ENCODE measurements at places on chromosomes 3 and 15.
A peak's percentile ranks its signal among the peaks of the same experiment; 100 is the strongest.

GRCh38 chr15:34124651-34125050, 22.8 kb downstream of the PGBD4 start:
- no peak overlapping the region for H3K27ac ChIP-seq
- no peak for DNase-seq
- H3K36me3 ChIP-seq = no peaks in the 10 kb centered on the region
- H3K4me3 ChIP-seq = no peak overlapping the region

GRCh38 chr15:69392352-69392751, 21.8 kb upstream of the KIF23 start:
- peaks cover 7% of the 10 kb centered on the region for H3K4me1 ChIP-seq
- DNase-seq = no peak
- H3K27ac ChIP-seq = no peak overlapping the region
- H3K27me3 ChIP-seq = peaks cover 5% of the 10 kb centered on the region

- H3K27ac ChIP-seq = no peak overlapping the region
- H3K4me1 ChIP-seq = no peaks in the 10 kb centered on the region
- DNase-seq = no peak
- H3K4me3 ChIP-seq = no peak overlapping the region
- H3K36me3 ChIP-seq = peaks cover 8% of the 10 kb centered on the region
- H3K27me3 ChIP-seq = no peaks in the 10 kb centered on the region
Measured at GRCh38 chr3:14490255-14490654, 49.9 kb downstream of the GRIP2 start.

DNA sequence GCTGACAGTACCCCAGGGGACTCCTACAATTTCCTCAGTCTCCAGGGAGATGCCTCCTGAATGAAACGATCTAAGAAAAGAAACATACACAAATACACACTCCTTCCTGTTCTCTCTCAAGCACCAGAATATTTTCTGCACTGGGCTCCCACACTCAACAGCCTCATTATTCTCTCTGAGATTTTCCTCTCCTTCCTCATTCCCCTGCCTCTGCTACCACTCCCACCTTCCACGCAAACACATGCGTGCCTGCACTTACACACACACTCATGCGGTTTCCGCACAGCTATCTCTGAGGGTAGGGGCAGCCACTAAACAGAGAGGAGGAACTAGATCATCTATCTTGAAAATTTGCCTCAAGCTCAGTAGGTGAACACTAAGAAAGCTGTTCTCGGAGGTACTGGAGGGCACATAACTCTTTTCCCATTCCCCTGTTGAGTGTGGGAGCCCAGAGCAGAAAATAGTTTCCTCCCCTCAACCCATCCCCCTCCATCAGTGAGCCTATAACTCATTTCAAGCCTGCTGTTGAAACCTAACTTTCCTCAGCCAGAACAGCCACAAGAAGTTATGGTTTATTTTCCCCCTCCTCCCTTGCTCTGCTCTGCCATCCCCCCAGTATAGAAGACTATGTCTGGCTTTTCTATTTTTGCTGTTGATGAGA, 30.5 kb upstream of the TIPARP start:
- H3K4me1 ChIP-seq = peaks cover 31% of the 10 kb centered on the region
- DNase-seq = peak; percentile 53
- peaks cover 2% of the 10 kb centered on the region for H3K36me3 ChIP-seq
- H3K27me3 ChIP-seq = no peaks in the 10 kb centered on the region

DNA sequence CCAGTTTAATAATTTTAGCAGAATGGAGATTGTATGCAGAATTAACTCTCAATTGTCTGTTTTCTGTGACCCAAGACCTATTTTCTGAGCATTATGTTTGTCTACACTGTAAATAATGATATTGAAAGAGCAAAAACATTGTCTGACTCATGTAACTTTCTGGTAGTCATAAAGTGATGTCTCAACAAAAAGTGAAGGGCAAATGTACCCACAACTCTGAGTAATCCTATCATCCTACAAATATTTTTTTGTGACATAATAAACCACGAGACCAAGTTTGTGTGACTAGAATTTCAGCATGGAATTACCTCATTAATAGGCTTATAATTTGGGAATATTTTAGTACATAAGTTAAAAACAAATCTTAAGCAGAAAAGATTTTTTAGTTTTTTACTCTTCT, 15.4 kb upstream of the ABHD10 start:
- H3K27ac ChIP-seq = no peak overlapping the region
- H3K27me3 ChIP-seq = no peaks in the 10 kb centered on the region
- DNase-seq = no peak
- H3K4me1 ChIP-seq = peaks cover 29% of the 10 kb centered on the region

- no peak overlapping the region for H3K4me3 ChIP-seq
- no peak for DNase-seq
- peaks cover 10% of the 10 kb centered on the region for H3K27me3 ChIP-seq
- H3K36me3 ChIP-seq = no peaks in the 10 kb centered on the region
- H3K4me1 ChIP-seq = no peaks in the 10 kb centered on the region
Measured at GRCh38 chr3:46706771-46707582, 5.8 kb downstream of the TMIE start.

- H3K36me3 ChIP-seq = no peaks in the 10 kb centered on the region
- H3K4me1 ChIP-seq = no peaks in the 10 kb centered on the region
- no peak for DNase-seq
- H3K4me3 ChIP-seq = no peak overlapping the region
Measured at GRCh38 chr15:39491886-39492490, 88.9 kb upstream of the THBS1 start.

- DNase-seq = peak; percentile 93
- no peaks in the 10 kb centered on the region for H3K27me3 ChIP-seq
- peaks cover 10% of the 10 kb centered on the region for H3K4me1 ChIP-seq
- no peak within 1 kb of the TSS for H3K4me3 ChIP-seq
- H3K36me3 ChIP-seq = peaks cover 8% of the 10 kb centered on the region
- H3K27ac ChIP-seq = no peak within 1 kb of the TSS
Measured at GRCh38 chr15:40160689-40161688, at the start of gene BUB1B. Gene BUB1B (plus strand): TSS chr15:40161069. CDS start chr15:40161221, 152 bp downstream.

GRCh38 chr3:194046995-194047645, 88.8 kb upstream of the HES1 start:
- H3K4me1 ChIP-seq = peaks cover 9% of the 10 kb centered on the region
- no peak for DNase-seq
- peaks cover 6% of the 10 kb centered on the region for H3K36me3 ChIP-seq

DNA sequence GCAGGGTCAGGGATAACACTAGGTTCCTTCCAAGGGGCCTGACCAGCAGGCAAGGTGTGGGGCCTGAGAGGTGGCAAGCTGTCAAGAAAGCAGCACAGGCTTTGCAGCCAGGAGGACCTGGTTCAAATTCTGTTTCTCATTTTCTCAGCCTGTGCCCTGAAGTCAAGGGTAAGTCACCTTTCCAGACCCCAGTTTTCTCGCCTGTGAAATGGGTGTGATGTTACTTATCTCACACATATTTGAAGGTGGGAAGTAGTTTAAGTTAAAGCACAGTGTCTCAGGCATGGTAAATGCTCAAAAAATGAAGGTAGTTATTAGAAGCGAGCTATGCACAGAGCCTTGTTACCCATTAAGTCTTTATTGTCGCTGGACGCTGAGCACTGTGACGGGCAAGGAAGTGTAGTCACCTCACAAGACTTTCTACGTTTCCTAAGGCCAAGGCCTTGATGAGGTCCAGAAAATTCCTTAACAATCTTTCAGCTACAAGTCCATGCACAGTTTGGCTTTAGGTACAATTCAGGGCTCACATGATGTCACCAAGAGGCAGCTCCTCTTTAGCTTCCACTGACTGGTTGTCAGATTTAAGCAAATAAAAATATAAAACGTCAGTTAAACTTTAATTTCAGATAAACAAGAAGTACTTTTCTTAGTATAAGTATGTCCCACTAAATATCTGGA, 522.6 kb upstream of the PROK2 start:
- no peak overlapping the region for H3K4me3 ChIP-seq
- no peak for DNase-seq
- H3K27me3 ChIP-seq = no peaks in the 10 kb centered on the region
- H3K36me3 ChIP-seq = peaks cover 2% of the 10 kb centered on the region
- peaks cover 23% of the 10 kb centered on the region for H3K4me1 ChIP-seq

DNA sequence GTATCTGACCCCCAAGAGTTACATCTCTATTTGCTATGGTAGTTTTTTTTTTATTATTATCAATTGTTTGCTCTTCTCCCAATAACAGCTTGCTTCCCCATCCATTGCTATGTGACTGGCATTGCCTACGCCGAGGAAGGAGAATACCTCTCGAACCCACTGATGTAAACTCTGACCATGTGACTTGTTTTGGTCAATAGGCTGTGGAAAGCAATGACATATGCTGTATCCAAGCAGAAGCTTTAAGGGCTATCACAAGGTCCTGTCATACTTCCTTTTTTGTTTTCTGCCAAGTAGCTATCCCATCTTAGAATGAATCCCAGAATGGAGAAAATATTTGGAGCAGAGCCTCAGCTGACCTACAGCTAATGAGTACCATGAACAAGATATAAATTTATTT, 111.0 kb upstream of the FRMD4B start:
- H3K27me3 ChIP-seq = peaks cover 2% of the 10 kb centered on the region
- no peak for DNase-seq
- no peaks in the 10 kb centered on the region for H3K36me3 ChIP-seq

DNA sequence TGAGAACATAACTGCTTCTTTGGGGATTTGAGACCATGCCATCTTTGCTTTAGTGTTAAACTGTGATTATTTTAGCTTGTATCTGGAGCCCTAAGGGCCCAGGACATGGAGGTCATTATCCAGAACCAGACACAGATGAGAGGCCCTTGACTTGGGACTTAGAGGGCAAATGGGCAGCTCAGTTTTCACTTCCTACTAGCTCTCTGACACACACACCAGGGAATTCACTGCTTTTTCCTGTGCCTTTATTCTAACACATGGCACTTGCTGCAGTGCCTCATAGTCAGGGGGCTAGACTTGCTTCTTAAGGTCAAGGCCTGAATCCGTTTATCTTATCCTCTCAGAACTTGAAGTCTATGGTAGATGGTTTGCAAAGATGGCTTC, 33.3 kb downstream of the AMOTL2 start:
- H3K4me1 ChIP-seq = no peaks in the 10 kb centered on the region
- H3K27me3 ChIP-seq = no peaks in the 10 kb centered on the region
- no peak overlapping the region for H3K4me3 ChIP-seq
- no peaks in the 10 kb centered on the region for H3K36me3 ChIP-seq
- no peak overlapping the region for H3K27ac ChIP-seq
- no peak for DNase-seq

DNA sequence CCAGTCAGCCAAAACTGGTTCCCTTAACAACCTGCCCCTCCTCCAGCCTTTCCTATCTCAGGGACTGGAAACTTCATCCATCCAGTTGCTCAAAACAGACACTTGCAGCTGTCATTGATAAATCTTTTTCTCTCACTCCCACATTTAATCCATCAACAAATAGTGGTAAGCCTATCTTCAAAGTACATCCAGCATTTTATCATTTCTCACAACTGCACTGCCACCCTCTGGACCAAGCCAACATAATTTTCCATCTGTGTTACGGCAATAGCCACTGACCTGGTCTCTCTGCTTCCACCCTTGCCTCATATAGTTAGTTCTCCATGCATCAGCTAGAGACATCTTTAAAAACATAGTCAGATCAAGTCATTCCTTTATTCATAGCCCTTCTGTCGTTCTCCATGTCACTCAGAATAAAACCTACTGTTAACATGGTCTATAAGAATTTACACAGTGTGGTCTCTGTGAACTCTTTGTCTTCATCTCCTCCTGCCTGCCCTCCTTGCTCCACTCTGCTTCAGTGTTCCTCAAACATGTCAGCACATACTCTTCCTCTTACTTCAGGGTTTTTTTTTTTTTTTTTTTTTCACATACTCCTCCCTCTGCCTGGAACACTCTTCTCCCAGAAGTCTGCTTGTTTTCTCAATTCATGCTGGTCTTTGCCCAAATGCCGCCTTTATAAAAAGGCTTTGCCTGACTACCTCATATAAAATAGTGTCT, 102.5 kb upstream of the COL6A5 start:
- H3K4me1 ChIP-seq = no peaks in the 10 kb centered on the region
- no peak overlapping the region for H3K27ac ChIP-seq
- no peaks in the 10 kb centered on the region for H3K36me3 ChIP-seq
- H3K4me3 ChIP-seq = no peak overlapping the region
- DNase-seq = no peak
- H3K27me3 ChIP-seq = no peaks in the 10 kb centered on the region

DNA sequence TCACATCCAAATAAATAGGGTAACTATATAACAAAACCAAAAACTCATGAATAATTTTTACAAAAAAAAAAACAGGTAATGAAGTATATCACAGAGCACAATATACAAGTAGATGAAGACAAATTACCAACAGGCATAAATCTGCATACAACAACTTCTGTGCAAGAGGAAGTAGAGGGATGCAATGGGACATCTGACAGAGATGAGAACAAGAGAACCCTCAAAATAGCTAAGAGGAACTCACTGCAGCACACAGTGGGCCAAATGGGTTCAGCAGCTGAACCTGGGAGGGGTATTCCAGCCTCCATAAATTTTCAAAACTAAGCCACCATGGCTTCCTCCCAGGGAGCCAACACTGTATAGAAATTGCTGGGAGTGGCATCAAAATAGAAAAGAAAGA, 9.6 kb upstream of the BTLA start:
- H3K4me3 ChIP-seq = no peak overlapping the region
- peaks cover 29% of the 10 kb centered on the region for H3K4me1 ChIP-seq
- peaks cover 7% of the 10 kb centered on the region for H3K36me3 ChIP-seq
- no peaks in the 10 kb centered on the region for H3K27me3 ChIP-seq
- no peak overlapping the region for H3K27ac ChIP-seq
- no peak for DNase-seq

DNA sequence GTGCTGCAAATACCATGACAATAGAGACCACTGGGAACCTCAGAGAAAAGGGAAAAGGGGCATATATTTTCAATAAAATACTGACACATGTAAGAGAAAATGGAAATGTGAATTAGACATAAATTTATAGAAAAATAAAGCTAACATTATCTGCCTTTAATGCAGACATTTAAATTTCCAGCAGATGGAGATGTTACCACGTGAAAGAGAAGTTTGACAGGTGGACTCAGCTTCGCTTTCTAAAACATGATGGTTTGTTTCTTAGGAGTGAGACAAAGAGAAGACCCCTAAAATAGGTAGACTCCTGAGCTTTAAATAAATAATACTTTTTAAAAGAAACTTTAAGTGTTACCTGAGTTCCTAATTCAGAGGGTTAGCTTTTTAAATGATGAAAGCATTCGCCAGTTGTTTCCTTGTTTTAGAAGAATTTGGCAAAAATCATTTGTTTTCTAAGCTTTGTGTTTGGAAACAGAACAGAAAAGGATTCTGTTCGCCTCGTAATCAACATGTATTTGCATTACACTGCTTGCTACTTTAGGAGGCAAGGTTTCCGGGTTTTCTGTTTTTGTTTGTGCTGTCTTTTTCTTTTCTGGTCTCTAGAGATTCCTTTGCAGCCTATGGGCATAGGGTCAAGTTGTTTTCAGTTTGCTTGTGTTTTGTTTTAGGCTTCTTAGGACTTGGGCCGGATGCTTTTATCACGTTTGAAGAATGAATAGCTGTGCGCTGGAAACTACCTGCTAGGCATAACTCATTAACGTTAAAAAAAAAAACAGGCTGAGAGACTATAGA, 271.4 kb downstream of the THSD4 start:
- H3K27me3 ChIP-seq = peaks cover 30% of the 10 kb centered on the region
- no peaks in the 10 kb centered on the region for H3K4me1 ChIP-seq
- H3K27ac ChIP-seq = no peak overlapping the region
- DNase-seq = no peak

Measured in activated T-helper 1 cell treated with anti-CD3 and anti-CD28 coated beads, Interleukin-12 subunit alpha, Interleukin-12 subunit beta, Interleukin-2, Interleukin-4 antibody, amounts not matched to agents 30 ng/mL and 10 ng/mL and 1 ng/mL, durations not matched to agents 14 hours and 24 hours and 36 hours (primary cell).